ENCODE measurements at places on chromosomes 2 and 18.

- no peaks in the 10 kb centered on the region for H3K4me1 ChIP-seq
- no peaks in the 10 kb centered on the region for H3K36me3 ChIP-seq
- H3K4me3 ChIP-seq = no peak overlapping the region
- H3K27me3 ChIP-seq = no peaks in the 10 kb centered on the region
Observed at GRCh38 chr2:64462171-64462570, 8.2 kb downstream of the LGALSL start.

GRCh38 chr2:6140509-6140908 is 448.3 kb downstream of the SOX11 start:
- H3K36me3 ChIP-seq = no peaks in the 10 kb centered on the region
- H3K4me1 ChIP-seq = no peaks in the 10 kb centered on the region
- DNase-seq = no peak
- no peak overlapping the region for H3K27ac ChIP-seq

- peak; percentile 55 for DNase-seq
- no peak overlapping the region for H3K27ac ChIP-seq
- H3K4me3 ChIP-seq = no peak overlapping the region
- H3K4me1 ChIP-seq = no peaks in the 10 kb centered on the region
- no peaks in the 10 kb centered on the region for H3K36me3 ChIP-seq
Observed at GRCh38 chr18:68769461-68769860, 28.4 kb upstream of the CCDC102B start.

DNA sequence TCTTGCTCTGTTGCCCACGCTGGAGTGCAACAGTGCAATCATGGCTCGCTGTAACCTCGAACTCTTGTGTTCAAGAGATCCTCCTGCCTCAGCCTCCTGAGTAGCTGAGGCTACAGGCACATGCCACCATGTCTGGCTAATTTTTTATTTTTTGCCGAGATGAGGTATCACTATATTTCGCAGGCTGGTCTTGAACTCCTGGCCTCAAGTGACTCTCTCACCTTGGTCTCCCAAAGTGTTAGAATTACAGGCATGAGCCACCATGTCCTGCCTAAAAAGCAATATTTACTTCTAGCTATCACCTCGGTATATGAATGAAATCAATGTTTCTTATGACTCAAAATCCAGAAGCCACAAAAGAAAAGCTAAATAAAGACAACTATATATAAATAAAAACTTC is 2.2 kb downstream of the BUB1 start:
- H3K27ac ChIP-seq = no peak overlapping the region
- no peaks in the 10 kb centered on the region for H3K27me3 ChIP-seq
- no peaks in the 10 kb centered on the region for H3K36me3 ChIP-seq
- DNase-seq = no peak
- H3K4me1 ChIP-seq = peaks cover 5% of the 10 kb centered on the region

DNA sequence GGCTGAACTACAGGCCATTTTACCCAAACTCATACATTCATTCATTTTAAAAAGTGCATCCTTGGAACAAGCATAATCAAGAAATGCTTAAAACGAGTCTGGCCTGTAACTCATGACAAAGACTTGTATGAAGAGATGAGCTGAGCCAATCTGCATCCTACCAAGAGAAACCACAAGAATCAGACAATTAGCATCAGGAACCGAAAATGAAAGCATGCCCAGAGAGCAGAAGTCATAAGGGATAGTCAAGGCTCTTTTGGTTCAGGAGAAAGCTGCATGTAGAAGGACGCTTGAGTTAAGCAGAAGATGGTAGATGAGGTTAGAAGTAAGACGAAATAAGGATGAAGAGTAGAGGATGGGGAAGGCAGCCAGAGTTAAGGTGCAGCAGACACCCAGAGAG is 137.0 kb upstream of the CTNNA2 start:
- no peak overlapping the region for H3K27ac ChIP-seq
- H3K4me1 ChIP-seq = no peaks in the 10 kb centered on the region
- DNase-seq = no peak
- no peaks in the 10 kb centered on the region for H3K27me3 ChIP-seq
- H3K36me3 ChIP-seq = no peaks in the 10 kb centered on the region

GRCh38 chr2:70574109-70574508 is 20.5 kb upstream of the TGFA start:
- H3K27me3 ChIP-seq = no peaks in the 10 kb centered on the region
- no peak overlapping the region for H3K4me3 ChIP-seq
- no peaks in the 10 kb centered on the region for H3K36me3 ChIP-seq
- no peak for DNase-seq
- H3K4me1 ChIP-seq = no peaks in the 10 kb centered on the region

- no peaks in the 10 kb centered on the region for H3K4me1 ChIP-seq
- no peak for DNase-seq
- H3K4me3 ChIP-seq = no peak overlapping the region
- H3K36me3 ChIP-seq = no peaks in the 10 kb centered on the region
Observed at GRCh38 chr18:69999656-70000055, 52.0 kb upstream of the CD226 start.

- no peak overlapping the region for H3K4me3 ChIP-seq
- no peaks in the 10 kb centered on the region for H3K4me1 ChIP-seq
- H3K27ac ChIP-seq = no peak overlapping the region
- no peaks in the 10 kb centered on the region for H3K27me3 ChIP-seq
- H3K36me3 ChIP-seq = no peaks in the 10 kb centered on the region
- DNase-seq = no peak
Observed at GRCh38 chr2:186827862-186828492, 21.0 kb downstream of the ZSWIM2 start.

GRCh38 chr2:73841912-73842738 is 13.4 kb downstream of the STAMBP start:
- peaks cover 6% of the 10 kb centered on the region for H3K4me1 ChIP-seq
- H3K4me3 ChIP-seq = no peak overlapping the region
- no peaks in the 10 kb centered on the region for H3K27me3 ChIP-seq
- H3K27ac ChIP-seq = no peak overlapping the region

- H3K4me1 ChIP-seq = no peaks in the 10 kb centered on the region
- no peaks in the 10 kb centered on the region for H3K27me3 ChIP-seq
- no peak overlapping the region for H3K27ac ChIP-seq
Observed at GRCh38 chr2:18490901-18491300, 69.6 kb downstream of the RDH14 start.

DNA sequence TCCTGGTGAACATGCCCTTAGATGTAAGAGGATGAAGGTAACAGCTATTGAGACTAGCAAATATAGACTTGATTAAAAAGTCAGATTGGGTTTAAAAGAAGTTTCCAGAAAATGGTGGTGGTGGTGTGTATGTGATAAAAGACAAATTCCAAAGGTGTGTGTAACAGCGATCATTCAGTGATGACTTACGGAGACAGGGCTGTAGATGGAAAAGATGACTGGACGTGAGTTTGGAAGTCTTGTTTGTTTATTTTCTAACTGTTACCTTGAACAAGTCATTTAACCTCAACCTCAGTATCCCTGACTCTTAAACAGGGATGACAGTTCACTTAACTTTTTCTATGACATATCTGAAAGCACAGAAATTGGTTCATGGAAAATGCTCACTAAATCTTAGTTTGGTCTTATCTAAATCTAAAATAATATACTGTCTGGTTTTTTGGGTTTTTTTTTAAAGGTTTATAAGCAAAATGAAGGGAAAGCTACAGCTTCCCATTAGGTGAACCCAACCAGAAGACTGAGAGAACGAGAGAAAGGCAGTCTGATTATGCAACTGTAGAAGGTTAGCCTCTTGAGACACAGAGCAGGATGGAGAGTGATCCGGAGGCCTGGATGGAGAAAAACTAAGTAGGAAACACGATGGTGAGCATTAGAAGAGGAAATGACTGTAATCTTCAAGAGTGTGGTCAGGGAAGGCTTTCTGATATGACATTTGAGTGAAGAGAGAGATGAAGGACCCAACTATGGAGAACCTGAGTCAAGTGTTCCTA is 71.9 kb downstream of the TCF4 start:
- DNase-seq = no peak
- no peak overlapping the region for H3K27ac ChIP-seq
- H3K27me3 ChIP-seq = no peaks in the 10 kb centered on the region
- H3K4me1 ChIP-seq = no peaks in the 10 kb centered on the region
- no peaks in the 10 kb centered on the region for H3K36me3 ChIP-seq

DNA sequence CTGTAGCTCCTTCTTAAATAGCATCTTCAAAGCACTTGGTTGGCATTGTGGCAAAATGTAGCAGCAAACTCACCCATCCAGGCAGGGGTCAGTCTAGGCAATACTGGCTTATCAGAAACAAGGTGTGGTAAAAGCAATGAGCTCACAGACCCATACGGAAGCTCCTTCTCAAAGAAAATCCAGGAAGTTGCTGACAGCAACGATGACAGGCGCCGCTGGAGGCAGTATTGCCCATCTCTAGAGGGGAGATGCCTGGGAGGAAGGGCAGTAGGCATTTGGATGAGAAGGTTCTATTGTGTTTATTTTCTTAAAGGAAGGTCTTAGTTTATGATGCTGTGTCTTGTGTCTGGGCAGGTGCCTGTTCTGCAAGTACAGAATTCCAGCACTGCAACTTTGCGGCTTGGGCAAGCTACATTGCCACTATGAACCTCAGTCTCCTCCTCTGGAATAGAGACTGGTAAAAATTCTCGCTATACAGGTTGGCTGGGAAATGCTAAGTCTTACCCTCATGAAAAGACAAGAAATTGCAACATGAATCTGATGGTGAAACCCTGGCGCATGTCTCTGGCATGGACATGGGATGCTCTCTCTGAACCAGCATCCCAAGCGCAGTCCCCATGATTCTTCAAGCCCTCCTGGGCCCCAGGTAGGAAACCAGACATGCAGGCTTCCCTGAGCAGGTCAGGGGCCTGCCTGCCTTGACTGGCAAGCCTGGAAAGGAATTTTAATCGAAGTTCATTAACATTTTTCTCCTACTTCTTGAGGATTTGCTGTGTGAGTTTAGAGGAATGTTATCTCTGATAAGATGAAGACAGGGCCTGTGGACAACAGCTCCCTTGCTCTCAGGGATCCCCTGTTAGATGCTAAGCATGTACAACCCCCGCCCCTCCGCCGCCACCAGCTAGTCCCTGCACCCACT is 156.0 kb downstream of the TFCP2L1 start:
- no peaks in the 10 kb centered on the region for H3K4me1 ChIP-seq
- DNase-seq = no peak
- no peaks in the 10 kb centered on the region for H3K27me3 ChIP-seq
- no peak overlapping the region for H3K4me3 ChIP-seq
- no peak overlapping the region for H3K27ac ChIP-seq

DNA sequence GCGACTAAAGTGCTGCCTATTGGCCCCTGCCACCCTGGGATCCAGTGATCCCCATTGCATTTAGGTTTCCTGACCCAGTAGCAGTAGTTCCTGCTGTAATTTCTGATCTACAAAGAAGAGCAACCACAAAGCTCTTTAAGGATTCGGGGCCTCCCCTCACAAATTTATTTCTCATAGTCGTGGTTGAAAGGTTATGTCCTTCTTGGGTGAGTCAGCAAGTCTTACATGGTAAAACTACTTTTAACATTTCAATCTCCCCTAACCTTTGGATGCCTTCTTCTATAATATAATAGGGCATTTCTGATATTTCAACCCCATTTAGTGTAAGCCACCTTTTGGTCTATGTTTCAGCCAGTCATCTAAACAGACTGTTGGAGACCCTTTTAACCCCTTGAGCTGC is 14.9 kb downstream of the PIKFYVE start:
- H3K27ac ChIP-seq = no peak overlapping the region
- H3K36me3 ChIP-seq = no peaks in the 10 kb centered on the region
- H3K4me3 ChIP-seq = no peak overlapping the region
- DNase-seq = no peak
- H3K27me3 ChIP-seq = no peaks in the 10 kb centered on the region
- H3K4me1 ChIP-seq = no peaks in the 10 kb centered on the region

DNA sequence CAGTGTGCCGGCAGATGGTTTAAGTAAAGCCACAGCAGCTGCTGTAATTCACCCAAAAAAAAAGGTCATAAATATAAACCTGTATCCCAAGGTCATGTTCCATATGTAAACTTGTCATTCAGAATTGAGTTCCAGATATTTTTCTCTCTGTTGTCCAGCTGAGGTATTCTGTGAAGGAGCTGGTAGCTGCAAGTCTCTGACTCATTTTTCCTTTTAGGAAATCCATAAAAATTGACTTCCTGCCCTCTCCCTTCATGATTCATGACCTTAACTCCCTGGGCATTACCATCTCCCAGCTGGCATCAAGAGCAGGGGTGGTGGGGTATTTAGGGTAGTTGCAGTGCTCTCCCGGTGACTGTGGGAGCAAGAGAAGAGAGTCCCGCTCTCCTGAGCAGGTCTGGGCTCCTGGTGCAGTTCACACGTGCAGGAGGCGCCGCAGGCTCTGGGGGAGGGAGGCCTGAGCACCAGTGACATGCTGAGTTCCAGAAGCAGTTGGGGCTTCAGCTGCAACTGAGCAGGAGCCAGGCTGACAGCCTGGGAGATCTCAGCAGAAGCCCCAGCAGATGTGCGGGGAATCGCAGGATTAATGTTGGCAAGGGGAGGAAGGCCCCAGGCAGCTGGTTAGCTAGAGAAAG is 192.6 kb downstream of the MGAT5 start:
- no peak for DNase-seq
- H3K4me3 ChIP-seq = no peak overlapping the region
- H3K4me1 ChIP-seq = no peaks in the 10 kb centered on the region
- H3K27me3 ChIP-seq = no peaks in the 10 kb centered on the region

- no peaks in the 10 kb centered on the region for H3K36me3 ChIP-seq
- no peak for DNase-seq
- H3K27ac ChIP-seq = no peak overlapping the region
- H3K4me3 ChIP-seq = no peak overlapping the region
- no peaks in the 10 kb centered on the region for H3K27me3 ChIP-seq
Observed at GRCh38 chr18:49894517-49895226, 81.3 kb upstream of the ACAA2 start.

GRCh38 chr18:54712306-54712705 is 116.0 kb upstream of the RAB27B start:
- no peak overlapping the region for H3K4me3 ChIP-seq
- no peaks in the 10 kb centered on the region for H3K36me3 ChIP-seq
- H3K4me1 ChIP-seq = no peaks in the 10 kb centered on the region
- no peaks in the 10 kb centered on the region for H3K27me3 ChIP-seq
- no peak overlapping the region for H3K27ac ChIP-seq

GRCh38 chr2:15596350-15596749 is 4.7 kb downstream of the DDX1 start:
- no peak overlapping the region for H3K4me3 ChIP-seq
- no peak for DNase-seq
- H3K36me3 ChIP-seq = no peaks in the 10 kb centered on the region

- no peak overlapping the region for H3K27ac ChIP-seq
- H3K4me1 ChIP-seq = peaks cover 6% of the 10 kb centered on the region
- H3K4me3 ChIP-seq = no peak overlapping the region
Observed at GRCh38 chr2:33000986-33001385, 54.2 kb downstream of the LTBP1 start.

DNA sequence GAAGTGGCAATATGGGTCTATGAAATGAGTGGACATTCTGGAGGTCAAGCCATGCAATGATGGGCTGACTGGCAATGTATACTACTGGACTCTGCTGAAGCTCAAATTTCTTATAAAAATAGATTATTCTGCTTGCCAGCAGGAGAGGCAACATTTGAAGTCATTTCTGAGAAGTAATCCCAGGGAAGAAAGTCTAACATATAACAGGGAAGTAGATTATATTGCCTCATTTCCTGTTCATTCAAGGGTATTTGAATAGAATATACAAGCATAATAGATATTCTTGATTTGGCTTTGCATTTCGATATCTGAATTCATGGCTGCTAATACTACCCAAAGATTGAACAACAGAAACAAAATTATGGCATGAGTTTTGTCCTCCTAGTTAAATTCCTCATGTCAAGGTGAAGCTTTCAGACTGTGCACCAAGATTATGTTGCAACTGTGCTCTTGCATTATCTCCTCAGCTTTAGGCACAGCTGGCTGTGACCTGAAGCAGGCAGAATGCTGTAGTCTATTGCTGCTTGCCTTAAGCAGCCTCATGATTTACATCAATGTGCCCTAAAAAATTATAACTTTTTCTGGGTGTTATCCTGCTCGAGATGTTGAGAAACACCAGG is 13.3 kb upstream of the TMX3 start:
- DNase-seq = no peak
- no peak overlapping the region for H3K4me3 ChIP-seq
- no peaks in the 10 kb centered on the region for H3K36me3 ChIP-seq
- no peaks in the 10 kb centered on the region for H3K4me1 ChIP-seq
- H3K27ac ChIP-seq = no peak overlapping the region

All from uterus (tissue), 4 donors.